ENCODE measurements at places on chromosomes 16 and 17.

DNA sequence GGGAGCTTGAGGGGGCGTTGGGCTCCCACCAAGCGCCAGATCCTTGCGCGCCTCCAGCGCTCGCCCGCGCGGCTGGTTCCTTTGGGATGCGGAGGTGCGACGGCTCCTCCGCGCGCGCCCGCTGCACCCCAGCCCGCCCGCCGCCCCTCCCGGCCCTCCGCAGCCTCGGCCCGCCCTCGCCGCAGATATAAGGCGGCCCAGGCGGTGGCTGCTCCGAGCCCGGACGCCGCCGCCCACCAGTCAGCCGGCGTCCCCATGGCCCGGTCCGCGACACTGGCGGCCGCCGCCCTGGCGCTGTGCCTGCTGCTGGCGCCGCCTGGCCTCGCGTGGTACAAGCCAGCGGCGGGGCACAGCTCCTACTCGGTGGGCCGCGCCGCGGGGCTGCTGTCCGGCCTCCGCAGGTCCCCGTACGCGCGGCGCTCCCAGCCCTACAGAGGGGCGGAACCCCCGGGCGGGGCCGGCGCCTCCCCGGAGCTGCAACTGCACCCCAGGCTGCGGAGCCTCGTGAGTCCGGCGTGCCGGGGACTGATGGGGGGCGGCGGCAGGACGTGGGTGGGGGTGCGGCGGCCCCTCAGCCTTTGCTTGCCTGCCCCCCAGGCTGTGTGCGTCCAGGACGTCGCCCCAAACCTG lies at the start of gene NPB:
Gene NPB, plus strand, starts transcription at position 216 of the 630 bp plus-strand sequence. Its CDS starts 40 bp downstream, at position 256.
- peaks cover 12% of the 10 kb centered on the region for H3K27me3 ChIP-seq
- no peaks in the 10 kb centered on the region for H3K4me1 ChIP-seq
- H3K36me3 ChIP-seq, result peaks cover 12% of the 10 kb centered on the region
- no peak for DNase-seq
- H3K27ac ChIP-seq, result no peak within 1 kb of the TSS

DNA sequence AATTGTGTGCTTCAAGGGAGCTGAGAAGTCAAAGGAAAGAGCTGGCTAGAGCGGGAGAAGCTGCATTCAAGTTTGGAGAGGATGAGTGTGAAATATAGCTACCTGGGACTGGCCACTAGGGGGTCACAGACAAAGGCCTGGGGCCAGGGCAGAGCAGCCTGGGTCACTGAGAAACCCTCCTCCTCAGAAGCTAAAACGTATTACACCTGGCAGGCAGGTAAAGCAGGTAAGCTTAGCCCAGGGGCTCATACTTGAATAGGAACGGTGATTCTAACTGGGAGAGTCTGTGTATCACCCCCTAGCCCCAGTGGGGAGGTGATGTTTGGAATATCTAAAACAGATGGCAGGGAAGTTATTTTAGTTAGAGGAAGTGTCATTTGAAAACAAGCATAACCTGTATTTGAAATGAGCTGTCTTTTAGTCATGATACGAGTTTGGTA lies 6.8 kb downstream of the KRT37 start:
- H3K27ac ChIP-seq, result peak overlapping the region; percentile 26
- DNase-seq, result no peak
- no peaks in the 10 kb centered on the region for H3K36me3 ChIP-seq
- no peak overlapping the region for H3K4me3 ChIP-seq
- H3K4me1 ChIP-seq, result peaks cover 23% of the 10 kb centered on the region
- H3K27me3 ChIP-seq, result peaks cover 16% of the 10 kb centered on the region

GRCh38 chr16:72362973-72363372 lies 191.0 kb upstream of the PMFBP1 start:
- no peaks in the 10 kb centered on the region for H3K27me3 ChIP-seq
- H3K4me3 ChIP-seq, result no peak overlapping the region
- H3K4me1 ChIP-seq, result no peaks in the 10 kb centered on the region
- no peak for DNase-seq
- no peak overlapping the region for H3K27ac ChIP-seq
- no peaks in the 10 kb centered on the region for H3K36me3 ChIP-seq

- no peak overlapping the region for H3K27ac ChIP-seq
- H3K36me3 ChIP-seq, result peaks cover 2% of the 10 kb centered on the region
- no peak for DNase-seq
Measured at GRCh38 chr17:61731330-61731729, 132.0 kb downstream of the BRIP1 start.

- no peak overlapping the region for H3K27ac ChIP-seq
- H3K4me1 ChIP-seq, result no peaks in the 10 kb centered on the region
- peaks cover 3% of the 10 kb centered on the region for H3K36me3 ChIP-seq
- no peak overlapping the region for H3K4me3 ChIP-seq
- no peak for DNase-seq
Measured at GRCh38 chr16:85173146-85173980, 61.1 kb upstream of the CIBAR2 start.

- no peaks in the 10 kb centered on the region for H3K36me3 ChIP-seq
- no peaks in the 10 kb centered on the region for H3K27me3 ChIP-seq
- H3K4me1 ChIP-seq, result no peaks in the 10 kb centered on the region
Measured at GRCh38 chr17:39015546-39015935, 48.3 kb upstream of the FBXO47 start.

DNA sequence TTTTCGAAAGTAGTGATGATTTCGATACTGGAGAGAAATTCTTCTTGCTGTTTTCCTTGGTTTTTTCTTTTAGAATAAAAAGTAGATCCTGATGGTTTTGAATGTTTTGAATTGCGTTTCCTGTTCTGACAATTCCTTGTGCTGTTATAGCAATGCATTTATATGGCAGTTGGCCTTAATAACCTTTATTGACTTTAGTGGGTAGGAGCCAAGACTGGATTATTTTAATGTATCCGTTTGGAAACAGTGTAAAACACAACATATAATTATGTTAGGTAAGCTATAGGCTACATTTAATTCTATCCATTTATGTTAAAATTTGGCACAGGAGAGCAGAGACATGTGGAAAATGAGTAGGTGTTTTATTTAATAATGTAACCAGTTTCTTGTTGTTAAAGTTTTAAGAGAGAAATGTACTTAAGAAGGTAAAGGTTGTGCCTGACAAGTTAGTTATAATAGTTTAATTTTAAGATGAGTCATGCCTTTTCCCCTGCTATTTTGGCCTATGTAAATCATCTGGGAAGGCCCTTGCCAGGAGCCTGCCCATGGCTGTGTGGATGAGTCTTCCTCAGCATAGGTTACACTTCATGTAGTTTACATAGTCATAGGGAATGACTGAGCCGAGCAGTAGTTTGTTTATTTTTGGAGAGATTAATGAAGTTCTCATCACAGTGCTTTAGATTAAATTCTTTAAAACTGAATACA lies 189.9 kb downstream of the FTO start:
- H3K27me3 ChIP-seq, result no peaks in the 10 kb centered on the region
- no peak overlapping the region for H3K4me3 ChIP-seq
- H3K4me1 ChIP-seq, result peaks cover 6% of the 10 kb centered on the region
- peaks cover 3% of the 10 kb centered on the region for H3K36me3 ChIP-seq

- H3K27me3 ChIP-seq, result no peaks in the 10 kb centered on the region
- H3K4me3 ChIP-seq, result no peak overlapping the region
- DNase-seq, result no peak
- H3K4me1 ChIP-seq, result peaks cover 41% of the 10 kb centered on the region
Measured at GRCh38 chr17:48211011-48211410, 103.4 kb downstream of the SNX11 start.

- H3K27me3 ChIP-seq, result no peaks in the 10 kb centered on the region
- no peak overlapping the region for H3K4me3 ChIP-seq
- no peaks in the 10 kb centered on the region for H3K4me1 ChIP-seq
- no peak for DNase-seq
Measured at GRCh38 chr16:78957317-78958100, 643.0 kb downstream of the MAF start.

- H3K4me3 ChIP-seq, result no peak overlapping the region
- H3K27me3 ChIP-seq, result no peaks in the 10 kb centered on the region
- no peak for DNase-seq
- peaks cover 2% of the 10 kb centered on the region for H3K36me3 ChIP-seq
- no peaks in the 10 kb centered on the region for H3K4me1 ChIP-seq
Measured at GRCh38 chr16:6728381-6728780, 604.3 kb upstream of the RBFOX1 start.

- peaks cover 55% of the 10 kb centered on the region for H3K27me3 ChIP-seq
- DNase-seq, result no peak
- H3K36me3 ChIP-seq, result no peaks in the 10 kb centered on the region
- no peak overlapping the region for H3K4me3 ChIP-seq
Measured at GRCh38 chr16:17632667-17633066, 161.9 kb upstream of the XYLT1 start.

- no peaks in the 10 kb centered on the region for H3K4me1 ChIP-seq
- no peak for DNase-seq
- H3K27ac ChIP-seq, result no peak overlapping the region
- H3K4me3 ChIP-seq, result no peak overlapping the region
- peaks cover 2% of the 10 kb centered on the region for H3K36me3 ChIP-seq
Measured at GRCh38 chr17:45745601-45746494, 38.3 kb upstream of the CRHR1 start.

DNA sequence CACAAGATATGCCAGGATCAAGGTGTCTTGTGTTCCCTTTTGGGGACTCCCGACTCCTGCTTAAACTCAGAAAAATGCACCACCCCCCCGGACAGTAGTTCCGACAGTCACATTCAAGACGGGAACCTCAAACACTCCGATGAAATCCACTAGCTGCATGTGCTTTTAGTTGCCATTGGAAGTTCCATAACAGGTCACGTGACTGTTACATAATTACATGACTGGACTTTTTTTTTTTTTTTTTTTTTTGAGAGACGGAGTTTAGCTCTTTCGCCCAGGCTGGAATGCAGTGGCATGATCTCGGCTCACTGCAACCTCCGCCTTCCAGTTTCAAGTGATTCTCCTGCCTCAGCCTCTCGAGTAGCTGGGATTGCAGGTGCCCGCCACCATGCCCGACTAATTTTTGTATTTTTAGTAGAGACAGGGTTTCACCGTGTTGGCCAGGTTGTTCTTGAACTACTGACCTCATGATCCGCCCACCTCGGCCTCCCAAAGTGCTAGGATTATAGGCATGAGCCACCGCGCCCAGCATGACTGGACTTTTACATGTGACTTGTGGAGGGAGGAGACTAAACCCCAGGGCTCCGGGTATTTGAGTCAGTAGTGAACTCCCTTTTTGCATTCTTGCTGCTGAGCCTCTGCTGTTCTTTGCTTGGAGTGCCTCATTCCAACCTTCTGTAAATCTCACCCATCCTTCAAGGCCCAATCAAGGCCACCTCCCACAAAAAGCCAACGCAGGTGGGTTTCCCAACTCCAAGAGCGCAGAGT lies 1.6 kb downstream of the SIRT7 start:
- DNase-seq, result no peak
- H3K36me3 ChIP-seq, result peaks cover 32% of the 10 kb centered on the region
- H3K27me3 ChIP-seq, result no peaks in the 10 kb centered on the region
- peaks cover 28% of the 10 kb centered on the region for H3K4me1 ChIP-seq
- H3K4me3 ChIP-seq, result peak overlapping the region; percentile 88
- H3K27ac ChIP-seq, result no peak overlapping the region
